WTC11 (cell line): ENCODE measurements at places on chromosomes 2 and 18. TPM values are rescaled to one million over a fixed set of nuclear protein-coding genes. Genes with fewer than 3 reads are reported as not detected.

- no peak overlapping the region for H3K27ac ChIP-seq
- H3K4me1 ChIP-seq: peaks cover 42% of the 10 kb centered on the region
- H3K27me3 ChIP-seq: no peaks in the 10 kb centered on the region
Observed at GRCh38 chr2:236078297-236079255, 89.6 kb downstream of the GBX2 start.

DNA sequence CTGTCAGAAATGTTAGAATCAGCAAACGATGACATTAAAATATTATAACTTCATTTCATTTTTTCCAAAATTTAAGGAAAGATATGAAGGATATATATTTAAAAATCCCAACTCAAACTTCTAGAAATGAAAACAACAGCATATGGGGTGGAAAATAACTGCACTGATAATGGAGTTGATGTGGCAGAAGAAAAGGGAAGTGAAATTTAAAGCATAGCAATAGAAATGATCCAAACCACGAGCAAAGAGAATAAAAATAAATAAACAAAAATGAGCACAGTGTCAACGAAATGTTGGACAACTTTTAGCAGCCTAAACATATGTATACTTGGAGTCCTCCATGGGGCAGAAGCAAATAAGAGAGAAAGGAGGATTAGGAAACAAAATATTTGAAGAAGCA lies 280.2 kb downstream of the KCNJ3 start:
- H3K27me3 ChIP-seq: no peaks in the 10 kb centered on the region
- H3K36me3 ChIP-seq: no peaks in the 10 kb centered on the region
- H3K4me1 ChIP-seq: no peaks in the 10 kb centered on the region
- H3K4me3 ChIP-seq: no peak overlapping the region
- DNase-seq: no peak
- H3K27ac ChIP-seq: no peak overlapping the region

GRCh38 chr2:9400268-9401058 lies 22.9 kb downstream of the ITGB1BP1 start:
- no peaks in the 10 kb centered on the region for H3K27me3 ChIP-seq
- peaks cover 11% of the 10 kb centered on the region for H3K4me1 ChIP-seq
- H3K27ac ChIP-seq: no peak overlapping the region; the same call in 1 of the 2 replicates
- peaks cover 7% of the 10 kb centered on the region for H3K36me3 ChIP-seq

DNA sequence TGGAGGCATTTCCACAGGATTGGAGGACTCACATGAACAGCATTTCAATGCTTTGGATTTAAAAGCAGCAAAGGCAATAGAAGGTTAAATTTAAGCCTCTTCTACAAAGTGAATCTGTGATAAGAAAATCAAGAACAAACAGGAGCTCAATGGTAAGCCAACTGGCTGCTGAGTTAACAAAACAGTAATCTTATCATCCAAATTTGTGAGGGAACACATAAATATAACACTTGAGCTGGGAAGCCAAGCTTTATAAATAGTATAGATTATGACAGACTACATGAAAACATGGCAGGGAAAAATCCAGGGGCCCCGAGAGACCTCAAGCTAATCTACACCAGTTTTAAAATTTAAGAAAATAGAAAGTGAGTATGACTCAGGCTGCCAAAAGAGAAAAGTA lies 108.5 kb upstream of the PGAP1 start:
- no peak overlapping the region for H3K27ac ChIP-seq
- no peaks in the 10 kb centered on the region for H3K4me1 ChIP-seq
- H3K36me3 ChIP-seq: no peaks in the 10 kb centered on the region
- no peak overlapping the region for H3K4me3 ChIP-seq
- no peak for DNase-seq

DNA sequence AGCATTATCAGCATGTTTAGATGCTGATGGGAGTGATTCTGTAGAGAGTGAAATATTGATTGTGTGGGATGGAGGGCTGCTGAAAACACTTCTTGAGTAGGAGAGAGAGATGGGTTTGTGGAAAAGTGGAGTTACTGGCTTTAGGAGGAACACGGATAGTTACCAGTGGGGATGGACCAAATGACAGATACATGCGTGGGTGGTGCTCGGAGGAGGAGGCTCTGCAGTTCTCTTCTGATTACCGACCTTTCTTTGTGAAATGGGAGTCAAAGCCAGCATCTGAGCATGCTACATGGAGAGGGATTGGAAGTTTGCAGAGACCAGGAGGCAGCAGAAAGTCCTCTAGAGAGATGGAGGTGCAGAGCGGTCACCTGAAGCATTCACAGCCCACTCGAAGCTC lies 26.3 kb downstream of the RNF144A start:
- no peak overlapping the region for H3K27ac ChIP-seq
- peaks cover 20% of the 10 kb centered on the region for H3K36me3 ChIP-seq
- H3K27me3 ChIP-seq: no peaks in the 10 kb centered on the region
- no peak for DNase-seq
- H3K4me1 ChIP-seq: peaks cover 34% of the 10 kb centered on the region

Gene ANKRD53
- total RNA-seq: 0.39 to 0.81 TPM (median 0.80 TPM) in 3 replicates

DNA sequence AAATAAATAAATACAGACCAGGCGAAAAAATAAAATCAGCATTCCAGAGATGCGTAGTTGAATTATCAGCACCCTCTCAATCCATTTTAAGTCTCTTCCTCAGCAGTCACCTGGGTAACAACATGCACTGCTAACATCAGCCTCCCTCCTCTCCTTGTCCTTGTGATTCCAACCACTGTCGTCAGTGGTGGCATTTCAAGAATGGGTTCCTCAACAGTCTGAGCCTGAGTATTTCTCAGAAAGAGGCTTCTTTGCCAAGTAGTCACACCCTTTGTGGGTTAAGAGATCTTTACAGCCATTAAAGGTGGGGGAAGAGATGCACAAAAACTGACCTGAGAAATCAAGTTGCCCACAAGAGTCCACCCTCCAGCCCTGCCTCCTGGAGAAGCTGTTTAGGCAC lies 39.0 kb downstream of the NOL10 start:
- H3K4me3 ChIP-seq: no peak overlapping the region
- peaks cover 41% of the 10 kb centered on the region for H3K36me3 ChIP-seq
- DNase-seq: no peak

DNA sequence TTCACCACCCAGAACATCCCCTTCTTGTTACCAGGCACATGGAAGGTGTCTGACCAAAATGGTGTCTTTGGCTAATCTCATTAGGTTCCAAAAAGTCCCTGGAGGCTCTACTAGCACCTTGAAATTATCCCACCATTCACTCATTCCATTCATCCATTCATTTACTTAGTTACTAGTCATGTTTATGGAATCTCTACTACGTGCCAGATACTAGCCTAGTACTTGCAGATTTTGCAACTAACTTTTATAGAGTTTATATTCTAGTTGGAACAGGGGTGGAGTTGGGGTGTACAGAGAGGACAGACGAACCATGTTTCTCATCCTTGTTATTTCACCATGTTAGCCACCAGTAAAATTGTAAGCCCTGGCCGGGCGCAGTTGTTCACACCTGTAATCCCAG lies 4.0 kb upstream of the NOP58 start:
- no peak overlapping the region for H3K27ac ChIP-seq
- DNase-seq: no peak

Gene CRYGD
- total RNA-seq: 4.6 to 6.3 TPM (median 5.7 TPM) in 3 replicates

Gene ANKRD62
- total RNA-seq: not detected in 3 replicates

Gene IWS1
- total RNA-seq: 69.2 to 70.5 TPM (median 69.3 TPM) in 3 replicates

Gene CD226
- total RNA-seq: 0.23 to 0.55 TPM (median 0.24 TPM) in 3 replicates

Gene C1D
- total RNA-seq: 19.3 to 21.0 TPM (median 19.4 TPM) in 3 replicates

DNA sequence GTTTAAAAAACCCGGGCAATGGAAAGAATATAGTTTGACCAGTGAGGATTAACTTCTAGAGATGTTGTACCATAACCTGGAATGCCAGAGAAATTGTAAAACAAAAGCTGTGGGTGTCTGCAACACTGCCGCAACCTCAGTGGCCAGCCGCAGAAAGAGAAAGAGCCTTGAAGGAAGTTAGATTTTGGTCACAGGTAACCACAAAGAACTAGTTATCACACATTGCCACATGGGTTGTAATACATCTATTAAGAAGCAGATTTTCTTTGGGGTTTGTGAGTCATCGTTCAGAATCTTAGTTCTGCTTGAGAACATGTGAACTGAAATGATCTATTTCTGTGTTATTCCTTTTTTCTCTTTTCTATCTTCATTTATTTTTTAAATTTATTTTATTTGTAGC lies 222.9 kb upstream of the AGAP1 start:
- peaks cover 22% of the 10 kb centered on the region for H3K4me1 ChIP-seq
- H3K4me3 ChIP-seq: no peak overlapping the region
- no peak overlapping the region for H3K27ac ChIP-seq
- H3K27me3 ChIP-seq: peaks cover 12% of the 10 kb centered on the region; the same call in 1 of the 2 replicates
- no peaks in the 10 kb centered on the region; the same call in 1 of the 2 replicates for H3K36me3 ChIP-seq
- DNase-seq: no peak

DNA sequence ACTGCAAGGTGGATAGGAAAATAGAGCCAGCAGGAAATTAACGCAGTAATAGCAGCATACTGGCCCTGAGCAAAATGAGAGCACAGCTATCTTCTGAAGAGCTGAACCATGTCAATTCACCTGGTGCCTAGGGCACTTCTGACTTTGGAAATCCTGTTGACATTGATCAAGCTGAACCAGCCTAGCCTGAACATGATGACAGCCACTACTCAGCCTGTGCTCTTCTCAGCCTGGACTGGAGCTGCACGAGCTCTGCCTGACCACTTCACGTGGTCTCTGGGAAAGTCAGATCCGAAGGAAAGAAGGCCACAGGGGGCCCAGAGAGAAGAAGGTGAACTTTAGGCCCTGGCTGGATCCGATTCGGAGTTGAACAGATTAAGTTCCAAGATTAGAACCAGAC lies 421.9 kb downstream of the LPIN1 start:
- no peak overlapping the region for H3K27ac ChIP-seq

- H3K27ac ChIP-seq: no peak overlapping the region
- no peaks in the 10 kb centered on the region for H3K36me3 ChIP-seq
- H3K4me3 ChIP-seq: no peak overlapping the region
- peaks cover 11% of the 10 kb centered on the region for H3K4me1 ChIP-seq
- no peak for DNase-seq
Observed at GRCh38 chr2:200025717-200026116, 70.3 kb downstream of the MAIP1 start.
